ENCODE measurements at places on chromosomes 16 and 17.
A peak's percentile ranks its signal among the peaks of the same experiment; 100 is the strongest.

GRCh38 chr16:57452021-57452420, 4.7 kb downstream of the COQ9 start:
- DNase-seq: no peak

DNA sequence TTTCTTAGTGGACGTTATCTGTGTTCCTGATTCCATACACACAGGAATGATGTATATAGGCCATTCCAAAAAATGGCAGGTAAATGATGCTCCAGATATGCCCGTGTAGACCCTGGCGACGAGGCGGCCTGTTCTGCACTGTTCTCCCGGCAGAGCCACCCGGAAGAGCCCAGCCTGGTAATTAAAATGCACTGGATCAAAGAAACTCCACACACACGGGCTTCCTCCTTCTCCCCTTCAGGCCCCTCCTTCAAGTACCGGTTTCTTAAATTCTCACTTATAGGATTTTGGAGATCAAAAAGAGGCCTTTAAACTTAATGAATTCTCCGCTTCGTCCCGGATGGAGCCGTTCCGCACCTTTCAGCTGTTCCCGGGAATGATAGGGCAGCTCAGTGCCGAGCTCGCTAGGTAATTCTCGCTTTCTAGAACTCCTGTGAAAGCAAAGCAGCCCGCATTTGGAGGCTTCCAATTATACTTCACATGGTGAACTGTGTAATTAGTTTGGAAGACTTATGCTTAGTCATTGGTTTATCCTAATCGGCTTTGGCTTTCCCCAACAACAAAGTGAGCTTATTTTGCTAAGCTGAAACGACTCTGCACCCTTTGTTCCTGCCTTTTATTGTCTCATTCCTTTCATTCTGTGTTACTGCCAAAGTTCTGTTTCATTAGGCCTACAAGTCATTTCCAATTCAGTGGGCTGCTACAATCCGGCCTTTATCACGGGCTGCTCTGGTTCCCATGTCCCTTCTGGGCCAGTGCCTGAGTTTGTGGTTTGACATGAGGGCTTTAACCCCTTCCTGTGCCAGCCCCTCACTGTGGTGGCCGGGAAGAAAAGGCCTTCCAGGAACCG, 150.0 kb downstream of the MSI2 start:
- no peak for DNase-seq

- no peak for DNase-seq
Observed at GRCh38 chr16:79182616-79183015, 417.9 kb downstream of the MAF start.

DNA sequence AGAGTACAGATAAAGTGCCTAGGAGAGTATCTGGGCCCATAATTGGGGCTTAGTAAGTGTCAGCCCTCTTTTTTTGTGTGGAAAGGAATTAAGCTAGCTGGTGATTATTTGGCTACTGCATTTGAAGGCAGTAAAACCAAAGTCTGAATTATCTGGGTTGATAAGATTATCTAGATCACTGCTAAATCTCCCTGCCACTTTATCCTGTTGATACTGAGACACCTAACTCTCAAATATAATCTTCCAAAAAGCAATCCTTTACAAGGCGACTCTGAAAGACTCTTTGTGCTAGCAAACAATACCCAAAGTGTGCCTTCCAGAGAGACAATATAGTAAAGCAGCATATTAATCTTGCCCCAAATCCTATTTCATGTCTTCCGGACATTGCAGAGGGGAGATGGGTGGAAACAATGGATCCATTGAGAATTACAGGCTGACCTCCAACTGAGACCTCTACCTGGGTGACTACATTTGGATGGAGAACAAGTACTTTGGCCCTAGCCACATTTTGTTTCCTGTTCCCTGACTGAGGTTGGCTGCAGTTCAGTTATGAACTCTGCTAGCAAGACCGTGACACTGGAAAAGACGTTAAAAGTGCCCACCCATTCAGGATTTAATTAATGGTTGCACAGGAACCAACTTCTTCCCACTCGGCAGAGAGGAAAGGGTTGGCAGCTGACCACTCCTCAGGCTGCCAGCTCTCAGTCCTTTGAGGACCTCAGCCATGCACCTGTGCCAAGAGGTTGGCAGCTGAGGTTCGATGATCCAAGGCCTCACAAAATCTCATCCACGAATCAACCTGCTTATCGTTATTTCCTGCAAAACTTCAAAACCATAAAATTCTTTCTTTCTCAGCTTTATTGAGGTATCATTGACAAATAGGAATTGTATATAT, 72.6 kb downstream of the SYCE1L start:
- DNase-seq: no peak

DNA sequence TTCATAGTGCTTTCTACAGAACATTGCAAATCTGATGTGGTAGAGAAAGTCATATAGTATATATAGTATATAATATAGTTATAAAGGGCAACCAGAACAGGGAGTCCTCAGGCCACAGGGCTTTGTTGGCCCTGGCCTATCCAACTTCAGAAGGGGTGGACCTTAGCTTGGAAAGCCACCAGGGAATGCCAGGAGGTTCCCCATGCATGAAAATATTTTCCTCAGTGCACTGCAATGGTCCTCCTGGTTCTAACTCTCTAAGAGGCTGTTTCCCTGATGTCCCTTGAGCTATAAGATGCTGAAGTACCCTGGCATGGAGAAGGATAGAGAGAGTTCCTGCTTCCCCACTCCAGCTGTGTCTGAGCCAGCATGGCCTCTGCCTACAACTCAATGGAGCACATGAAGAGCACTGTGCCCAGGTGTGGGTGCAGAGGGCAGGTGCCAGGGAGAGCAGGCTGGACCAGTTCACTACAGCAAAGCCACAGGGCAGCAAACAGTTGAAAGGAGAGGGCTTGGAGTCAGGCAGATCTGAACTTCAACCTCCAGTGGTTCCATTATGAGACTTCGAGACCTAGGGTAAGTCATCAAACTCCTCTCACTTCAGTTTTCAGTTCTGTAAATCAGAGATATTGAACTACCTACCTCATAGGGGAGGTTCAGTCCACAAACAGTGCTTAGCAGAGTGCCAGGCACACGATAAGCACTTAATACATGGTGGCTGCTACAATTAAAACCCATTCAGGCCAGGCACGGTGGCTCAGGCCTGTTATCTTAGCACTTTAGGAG, 183.1 kb downstream of the SALL1 start:
- DNase-seq: no peak

DNA sequence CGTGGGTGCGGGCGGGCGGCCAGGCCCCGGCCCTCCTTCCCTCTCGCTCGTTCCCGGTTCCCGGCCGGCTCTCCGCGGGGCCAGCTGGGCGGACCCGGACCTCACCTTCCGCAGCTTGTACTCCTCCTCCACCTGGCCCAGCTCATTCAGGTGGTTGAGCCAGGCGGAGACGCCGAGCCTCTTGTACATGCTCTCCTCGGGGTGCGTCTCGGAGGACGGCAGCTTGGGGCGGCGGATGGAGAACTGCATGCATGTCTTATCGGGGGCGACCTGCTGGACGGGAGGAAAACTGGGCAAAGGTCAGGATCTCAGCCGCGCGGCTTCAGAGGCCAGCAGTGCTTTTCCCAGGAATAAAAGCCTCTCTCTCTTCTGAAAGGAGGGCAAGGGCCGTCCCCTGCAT, 85.4 kb downstream of the TBC1D16 start:
- DNase-seq: no peak

- DNase-seq: peak; percentile 72
Observed at GRCh38 chr16:24748242-24748641, 18.8 kb downstream of the TNRC6A start.

DNA sequence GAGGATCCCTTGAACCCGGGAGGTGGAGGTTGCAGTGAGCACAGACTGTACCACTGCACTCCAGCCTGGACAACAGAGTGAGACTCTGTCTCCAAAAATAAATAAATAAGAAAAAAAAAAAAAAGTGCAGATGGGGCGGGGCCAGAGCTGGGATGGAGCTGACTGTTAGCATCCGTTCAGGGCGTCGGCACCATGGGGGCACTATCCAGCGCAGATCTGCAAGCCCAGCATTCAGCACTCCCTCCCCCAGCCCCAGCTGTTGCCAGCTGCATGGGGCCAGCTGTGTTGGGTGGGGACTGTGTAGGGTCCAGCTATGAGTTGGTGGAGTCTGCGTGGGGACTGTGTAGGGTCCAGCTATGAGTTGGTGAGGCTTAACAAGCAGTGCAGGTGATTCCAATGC, 13.3 kb downstream of the GPRC5C start:
- DNase-seq: no peak

DNA sequence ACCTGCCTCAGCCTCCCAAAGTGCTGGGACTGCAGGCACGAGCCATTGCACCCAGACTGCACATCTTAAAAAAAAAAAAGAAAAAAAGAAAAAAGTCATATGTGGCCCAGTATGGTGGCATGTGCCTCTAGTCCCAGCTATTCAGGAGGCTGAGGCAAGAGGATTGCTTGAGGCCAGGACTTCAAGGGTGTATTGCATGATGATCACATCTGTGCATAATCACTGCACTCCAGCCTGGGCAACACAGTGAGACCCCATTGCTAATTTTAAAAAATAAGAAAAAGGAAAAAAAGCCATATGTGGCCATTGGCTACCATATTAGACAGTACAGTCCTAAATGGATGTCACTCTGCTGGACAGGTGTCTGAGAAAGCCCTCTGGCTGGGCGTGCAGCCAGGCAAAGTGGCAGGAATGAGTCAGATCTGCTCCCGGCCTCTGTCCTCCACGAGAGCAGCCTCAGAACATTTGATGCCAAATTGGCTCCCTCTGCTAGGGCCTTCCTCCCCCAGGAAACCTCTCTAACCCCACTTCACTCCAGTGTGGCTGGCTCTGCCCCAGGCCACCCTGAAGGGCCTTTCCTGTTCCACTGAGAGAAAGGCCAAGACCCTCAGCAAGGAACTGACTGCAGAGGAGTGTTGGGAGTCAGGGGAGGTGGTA, 14.7 kb downstream of the CA7 start:
- no peak for DNase-seq

GRCh38 chr16:17557480-17557879, 86.7 kb upstream of the XYLT1 start:
- no peak for DNase-seq

DNA sequence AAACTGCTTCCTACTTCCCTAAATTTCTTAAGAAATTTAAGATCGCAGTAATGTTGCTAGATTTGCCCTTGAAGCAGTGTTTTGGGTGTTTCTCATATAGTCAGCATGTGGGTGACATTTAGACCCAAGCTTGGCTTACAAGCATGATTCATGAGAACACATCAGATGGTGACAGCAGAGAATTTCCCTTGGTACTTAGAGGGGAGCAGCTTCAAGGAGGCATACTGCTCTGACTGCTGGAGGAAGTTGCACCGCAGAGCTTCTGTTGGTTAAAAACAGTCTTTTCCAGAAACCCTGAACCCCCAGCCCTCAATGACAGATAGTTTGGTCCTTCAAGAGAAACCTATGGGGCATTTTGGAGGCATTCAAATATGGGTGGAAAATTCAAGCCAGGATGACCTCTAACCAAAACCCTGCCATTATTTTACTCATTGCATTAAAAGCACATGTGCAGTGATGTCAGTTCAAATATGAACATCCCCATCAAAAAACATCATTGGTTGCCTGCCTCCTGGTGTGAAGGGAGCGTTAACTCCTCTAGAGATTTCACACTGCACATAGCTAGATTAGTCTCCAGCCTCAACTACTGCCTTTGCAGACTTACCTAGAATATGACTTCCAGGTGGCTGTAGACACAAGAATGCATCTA, 201.5 kb upstream of the CACNG5 start:
- DNase-seq: peak; percentile 90

GRCh38 chr16:336269-336668, 16.3 kb downstream of the AXIN1 start:
- peak; percentile 57 for DNase-seq

DNA sequence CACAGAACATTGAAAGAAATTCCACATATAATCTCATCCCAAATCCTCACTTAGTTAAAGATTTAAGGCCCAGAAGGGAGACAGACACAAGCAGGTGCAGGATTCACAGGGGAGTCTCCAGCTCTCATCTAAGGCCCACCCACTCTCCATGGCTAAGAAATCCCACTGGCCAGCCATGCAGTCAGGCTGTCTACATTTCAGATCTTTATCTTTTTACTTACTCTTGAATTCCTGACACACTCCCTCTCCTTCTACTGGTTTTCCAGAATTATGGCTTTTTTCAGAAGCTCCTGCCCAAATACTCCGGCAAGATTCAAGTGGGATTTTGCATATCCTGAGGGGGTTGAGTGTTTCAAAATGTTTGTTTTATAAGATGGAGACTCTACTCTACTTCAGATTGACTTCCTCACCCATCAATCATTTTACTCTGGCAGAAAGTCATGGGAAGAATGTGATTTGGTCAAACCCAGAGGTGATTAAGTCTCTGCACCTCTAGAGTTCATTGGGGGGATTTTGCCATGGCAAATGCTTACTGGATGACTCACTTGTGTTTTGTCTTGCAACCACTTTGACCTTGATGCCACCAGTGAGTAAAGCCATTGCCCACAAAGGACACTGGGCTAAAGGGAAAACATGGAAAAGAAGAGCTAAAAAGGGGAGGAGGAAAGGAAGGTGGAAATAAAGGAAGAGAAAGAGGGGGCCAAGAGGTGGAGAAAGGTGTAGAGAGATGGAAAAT, 688.8 kb upstream of the SALL1 start:
- DNase-seq: no peak

DNA sequence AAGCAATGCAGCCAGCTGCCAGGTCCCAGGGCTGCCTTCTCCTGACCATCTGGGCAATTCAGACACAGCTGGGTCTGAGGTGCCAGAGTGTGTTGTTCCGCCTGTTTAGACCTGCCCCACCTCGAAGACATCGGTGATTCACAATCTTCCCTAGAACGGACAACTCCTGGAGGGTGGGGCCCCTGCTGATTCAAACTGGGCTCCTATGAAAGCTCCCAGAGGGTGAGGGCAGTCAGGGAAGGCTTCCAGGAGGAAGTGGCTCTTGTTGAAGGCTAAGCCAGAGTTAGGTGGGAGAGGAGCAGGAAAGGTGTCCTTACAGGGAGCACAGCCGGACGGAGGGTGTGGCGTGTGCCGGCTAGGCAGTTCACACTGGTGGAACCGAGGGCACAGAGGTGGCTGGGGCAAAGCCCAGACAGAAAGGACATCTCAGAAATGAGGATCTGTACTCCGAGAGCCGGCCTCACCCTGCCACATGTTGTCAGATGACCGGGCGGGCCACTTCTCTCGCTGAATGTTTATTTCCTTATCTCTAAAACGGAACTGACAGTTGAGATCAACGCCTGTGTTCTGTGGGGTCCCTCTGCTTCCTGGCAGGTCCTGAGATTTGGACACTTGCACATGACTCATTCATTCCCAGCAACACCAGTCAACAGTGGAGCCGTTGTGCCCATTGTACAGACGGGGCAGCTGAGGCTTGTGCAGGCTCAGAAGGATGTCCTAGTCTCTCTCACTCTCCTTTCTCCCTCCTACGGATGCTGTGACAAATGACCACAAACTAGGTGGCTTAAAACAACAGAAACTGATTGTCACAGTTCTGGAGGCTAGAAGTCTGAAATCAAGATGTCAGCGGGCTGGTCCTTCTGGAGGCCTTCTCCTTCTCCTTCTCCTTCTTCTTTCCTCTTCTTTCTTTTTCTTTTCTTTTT, 26.9 kb upstream of the LITAF start:
- peak; percentile 95 for DNase-seq

GRCh38 chr17:48611681-48612455, 1.1 kb upstream of the HOXB7 start:
- DNase-seq: no peak

- no peak for DNase-seq
Observed at GRCh38 chr16:68366062-68366461, 55.2 kb downstream of the PRMT7 start.

GRCh38 chr17:68246271-68247028, 1.4 kb upstream of the AMZ2 start:
- no peak for DNase-seq
